PC-3 (cell line): ENCODE measurements at places on chromosomes 12 and 14.

GRCh38 chr12:110846615-110847566 lies at the start of gene CCDC63:
TSS of gene CCDC63 (plus strand) at chr12:110846987. CDS start at chr12:110852955, 5,968 bp downstream.
- DNase-seq, result peak; percentile 62

- DNase-seq, result peak; percentile 31
Observed at GRCh38 chr14:51691176-51691575, 39.5 kb downstream of the FRMD6 start.

DNA sequence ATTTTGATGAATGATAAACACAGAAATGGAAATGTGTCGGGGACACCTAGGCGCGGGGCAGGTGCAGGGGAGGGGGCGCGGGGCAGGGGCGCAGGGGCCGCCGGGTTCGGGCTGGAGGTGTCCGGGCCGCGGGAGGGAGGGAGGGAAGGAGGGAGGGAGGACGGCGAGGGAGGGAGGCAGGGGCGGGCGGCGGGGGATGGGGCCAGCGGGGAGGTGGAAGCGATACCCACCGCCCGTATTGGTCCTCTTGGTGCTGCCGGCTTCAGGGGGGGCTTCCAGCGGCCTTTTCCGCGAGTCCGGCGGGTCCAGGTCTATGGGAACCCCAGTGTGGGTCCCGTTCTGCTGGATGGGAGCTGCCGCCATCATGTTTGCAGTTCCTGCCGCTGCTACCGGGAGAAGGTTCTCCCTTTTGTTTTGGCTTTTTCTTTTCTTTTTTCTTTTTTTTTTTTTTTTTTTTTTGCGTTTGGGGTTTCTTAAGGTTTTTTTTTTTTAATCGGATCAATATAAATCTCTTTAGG lies 703 bp downstream of the NOVA1 start:
- no peak for DNase-seq

DNA sequence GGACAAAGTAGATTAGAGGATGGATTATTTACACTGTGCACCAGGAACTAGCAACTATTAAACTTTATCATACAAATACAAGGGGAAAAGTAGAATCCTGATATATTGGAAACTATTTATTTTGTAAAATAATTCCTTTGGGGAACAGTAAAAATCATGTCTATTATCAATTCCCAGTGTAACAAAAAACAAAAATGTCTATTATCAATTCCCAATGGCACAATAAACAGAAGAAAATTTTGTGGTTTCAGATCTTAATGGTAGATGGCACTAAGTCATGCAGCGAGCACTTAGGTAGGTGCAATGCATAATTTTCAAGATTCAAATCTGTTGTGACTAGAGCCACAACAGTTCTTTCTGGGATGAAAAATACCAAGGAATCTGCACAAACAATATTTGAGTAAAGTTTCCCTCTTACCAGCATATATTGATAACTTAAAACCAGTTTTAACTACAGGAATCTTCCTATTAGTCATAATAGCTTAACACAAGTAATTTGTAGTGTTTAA lies 13.7 kb downstream of the CFL2 start:
- DNase-seq, result peak; percentile 43

GRCh38 chr12:48954061-48954460 lies 3.2 kb downstream of the ARF3 start:
- no peak for DNase-seq

DNA sequence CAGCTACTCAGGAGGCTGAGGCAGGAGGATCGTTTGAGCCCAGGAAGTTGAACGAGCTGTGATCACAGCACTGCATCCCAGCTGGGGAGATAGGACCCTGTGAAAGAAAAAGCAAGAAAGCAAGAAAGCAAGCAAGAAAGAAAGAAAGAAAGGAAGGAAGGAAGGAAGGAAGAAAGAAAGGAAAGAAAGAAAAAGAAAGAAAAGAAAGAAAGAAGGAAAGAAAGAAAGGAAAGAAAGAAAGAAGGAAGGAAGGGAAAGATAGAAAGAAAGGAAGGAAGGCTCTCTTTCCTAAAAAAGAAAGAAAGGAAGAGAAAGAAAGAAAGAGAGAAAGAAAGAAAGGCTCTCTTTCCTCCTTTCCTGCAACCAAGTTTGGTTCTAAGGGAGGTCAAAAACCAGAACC lies 380.3 kb downstream of the PCNX1 start:
- DNase-seq, result no peak

GRCh38 chr14:56117765-56118610 lies at the start of gene PELI2:
TSS of gene PELI2 (plus strand) at chr14:56118411. CDS start at chr14:56118661, 250 bp downstream.
- DNase-seq, result peak; percentile 50

GRCh38 chr12:94458877-94459727 lies 565 bp downstream of the CEP83 start:
- peak; percentile 16 for DNase-seq
